ENCODE measurements at places on chromosomes 2 and 18. TPM values are rescaled to one million over a fixed set of nuclear protein-coding genes. Genes with fewer than 3 reads are reported as not detected.

The SCN9A gene
- total RNA-seq, result 0.39 TPM

The FEV gene
- not detected for total RNA-seq

The ERBB4 gene
- 0.08 TPM for total RNA-seq

The ACMSD gene
- not detected for total RNA-seq

The FTCDNL1 gene
- not detected for total RNA-seq

DNA sequence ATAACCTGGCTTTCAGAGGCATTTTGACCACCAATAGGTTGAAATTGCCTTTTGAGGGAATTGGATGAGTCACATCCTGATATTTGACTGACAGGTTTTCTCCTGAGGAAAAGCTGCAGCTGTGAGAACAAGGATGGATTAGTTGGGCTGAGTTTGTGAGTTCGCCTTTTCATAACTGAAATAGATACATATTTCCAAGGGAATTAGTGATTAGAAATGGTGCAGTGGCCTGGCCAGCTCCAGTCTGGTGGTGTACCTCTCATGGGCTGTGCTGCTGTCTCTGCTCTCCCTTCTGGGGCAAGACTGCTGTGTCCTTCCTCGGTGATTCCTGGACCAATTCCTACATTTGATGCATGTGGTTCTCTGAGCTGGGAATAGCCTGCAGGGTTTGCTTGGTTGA lies 341.3 kb downstream of the TSN start:
- H3K4me3 ChIP-seq, result no peak overlapping the region
- H3K27ac ChIP-seq, result no peak overlapping the region
- no peaks in the 10 kb centered on the region for H3K27me3 ChIP-seq
- no peak for DNase-seq

GRCh38 chr2:120884472-120885290 lies 149.0 kb downstream of the GLI2 start:
- H3K27me3 ChIP-seq, result no peaks in the 10 kb centered on the region
- no peaks in the 10 kb centered on the region for H3K36me3 ChIP-seq
- H3K27ac ChIP-seq, result no peak overlapping the region
- H3K4me3 ChIP-seq, result no peak overlapping the region

GRCh38 chr18:31500051-31500688 lies 2.2 kb downstream of the DSG2 start:
- no peak for DNase-seq
- no peak overlapping the region for H3K4me3 ChIP-seq
- H3K4me1 ChIP-seq, result peaks cover 9% of the 10 kb centered on the region
- H3K27me3 ChIP-seq, result peaks cover 19% of the 10 kb centered on the region
- no peak overlapping the region for H3K27ac ChIP-seq

DNA sequence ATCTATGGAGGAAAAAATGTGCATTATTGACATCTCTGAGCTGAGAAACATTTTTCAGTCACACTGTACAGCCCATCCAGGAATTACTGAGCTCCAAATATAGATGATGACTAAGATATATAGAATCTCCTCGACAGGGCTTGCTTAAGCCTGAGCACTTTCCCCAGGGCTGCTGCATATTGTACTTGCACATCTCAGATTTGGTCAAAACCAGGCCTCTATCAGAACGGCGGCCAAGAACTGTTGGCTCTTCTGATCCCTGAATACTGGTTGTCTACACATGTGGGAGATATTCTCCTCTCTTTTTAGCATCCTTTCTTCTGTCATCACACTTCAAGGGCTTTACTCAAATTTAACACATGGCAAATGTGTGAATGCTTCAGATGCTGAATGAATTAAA lies 201.5 kb upstream of the SLC35G4 start:
- H3K36me3 ChIP-seq, result no peaks in the 10 kb centered on the region
- H3K27ac ChIP-seq, result no peak overlapping the region
- no peak for DNase-seq
- no peaks in the 10 kb centered on the region for H3K27me3 ChIP-seq
- no peak overlapping the region for H3K4me3 ChIP-seq

DNA sequence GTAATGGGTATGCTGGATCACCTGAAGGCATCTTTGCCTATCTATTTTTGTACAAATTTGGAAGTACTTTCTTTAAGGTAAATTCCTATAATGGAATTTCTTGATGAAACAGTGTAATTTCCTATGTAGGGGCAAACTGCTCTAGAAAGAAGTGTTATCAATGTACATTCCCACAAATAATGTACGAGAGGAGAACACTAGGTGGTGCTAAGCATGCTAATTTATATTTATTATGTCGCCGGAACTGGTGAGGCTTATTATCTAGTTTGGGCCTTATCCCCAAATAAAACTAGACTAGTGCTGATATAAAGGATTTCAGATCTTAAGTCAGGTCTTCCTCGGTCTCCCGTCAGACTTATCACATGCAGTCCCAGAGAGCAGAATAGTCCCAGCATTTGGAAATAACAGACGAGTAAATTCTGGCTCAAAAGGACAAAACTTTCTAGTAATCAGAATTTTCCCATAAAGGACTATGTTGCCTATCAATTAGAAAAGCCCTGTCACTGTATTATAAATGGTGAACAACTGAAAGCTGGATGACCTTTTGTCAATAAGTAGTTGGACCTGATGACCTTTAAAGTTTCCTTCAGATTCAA lies 86.9 kb upstream of the RBBP8 start:
- H3K4me3 ChIP-seq, result no peak overlapping the region
- DNase-seq, result no peak
- H3K36me3 ChIP-seq, result no peaks in the 10 kb centered on the region
- H3K27ac ChIP-seq, result no peak overlapping the region
- H3K27me3 ChIP-seq, result no peaks in the 10 kb centered on the region
- no peaks in the 10 kb centered on the region for H3K4me1 ChIP-seq

DNA sequence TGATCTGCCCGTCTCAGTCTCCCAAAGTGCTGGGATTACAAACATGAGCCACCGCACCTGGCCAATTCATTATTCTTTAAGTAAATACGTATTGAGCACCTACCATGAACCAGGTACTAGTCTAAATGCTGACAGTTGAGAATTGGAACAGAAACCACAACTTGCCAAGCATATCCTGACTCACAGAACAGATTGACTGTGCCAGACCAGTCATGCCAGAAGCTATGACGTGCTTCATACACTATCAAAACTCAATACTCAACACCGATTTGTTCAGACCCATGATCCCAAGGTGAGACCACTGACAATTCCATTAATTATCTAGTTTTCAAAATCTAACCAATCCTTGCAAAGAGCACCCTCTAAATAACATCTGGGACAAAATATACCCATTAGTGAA lies 148.6 kb downstream of the B3GNT2 start:
- no peak overlapping the region for H3K27ac ChIP-seq
- H3K4me3 ChIP-seq, result no peak overlapping the region
- no peaks in the 10 kb centered on the region for H3K27me3 ChIP-seq
- H3K36me3 ChIP-seq, result no peaks in the 10 kb centered on the region
- no peaks in the 10 kb centered on the region for H3K4me1 ChIP-seq
- no peak for DNase-seq

Data from natural killer cell (primary cell).